ENCODE measurements at places on chromosomes 5 and 9.

DNA sequence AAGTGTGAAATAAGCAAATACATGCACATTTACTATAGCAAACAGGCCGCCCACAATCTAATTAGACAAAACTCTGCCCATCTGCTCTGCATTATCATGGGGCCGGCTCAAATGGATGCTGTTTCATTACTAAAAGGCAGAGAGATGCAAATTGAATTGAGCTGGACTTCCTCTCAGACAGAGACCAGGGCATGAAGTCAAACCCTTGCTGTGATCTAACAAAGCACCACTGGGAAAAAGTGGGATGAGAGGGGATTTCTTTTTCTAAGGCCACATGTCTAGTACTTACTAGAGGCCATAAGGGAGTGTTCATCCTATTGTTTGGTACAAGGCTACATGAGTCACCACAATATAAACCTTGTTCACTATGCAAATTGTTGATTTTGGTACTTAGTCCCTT lies 614.7 kb downstream of the ISL1 start:
- no peak for DNase-seq

DNA sequence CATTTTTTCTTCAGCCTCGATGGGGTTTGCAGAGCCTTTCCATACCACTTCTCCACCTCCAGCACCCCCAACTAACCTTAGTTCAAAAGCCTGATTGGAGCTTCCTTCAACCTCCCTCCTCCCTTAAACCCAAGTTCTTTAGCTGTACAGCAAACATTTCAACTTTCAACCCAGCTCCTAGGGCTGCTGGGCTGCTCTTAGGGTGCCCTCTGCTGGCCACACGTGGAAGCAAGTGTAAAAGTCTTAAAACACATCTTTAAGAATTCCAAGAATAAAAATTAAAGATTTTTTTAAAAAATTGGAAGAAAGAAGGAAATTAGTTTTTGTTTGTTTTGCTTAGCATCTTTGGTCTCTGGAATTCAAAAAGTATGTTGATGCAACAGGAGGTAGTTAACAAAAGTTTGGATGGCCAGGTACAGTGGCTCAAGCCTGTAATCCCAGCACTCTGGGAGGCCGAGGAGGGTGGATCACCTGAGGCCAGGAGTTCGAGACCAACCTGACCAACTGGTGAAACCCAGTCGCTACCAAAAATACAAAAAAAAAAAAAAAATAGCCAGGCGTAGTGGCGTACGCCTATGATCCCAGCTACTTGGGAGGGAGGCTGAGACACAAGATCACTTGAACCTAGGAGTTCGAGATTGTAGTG lies 15.5 kb upstream of the HSD17B3 start:
- no peak for DNase-seq

GRCh38 chr5:39121315-39121714 lies 47.1 kb upstream of the RICTOR start:
- DNase-seq: no peak

- no peak for DNase-seq
Measured at GRCh38 chr5:59222687-59223511, 640.0 kb downstream of the RAB3C start.

DNA sequence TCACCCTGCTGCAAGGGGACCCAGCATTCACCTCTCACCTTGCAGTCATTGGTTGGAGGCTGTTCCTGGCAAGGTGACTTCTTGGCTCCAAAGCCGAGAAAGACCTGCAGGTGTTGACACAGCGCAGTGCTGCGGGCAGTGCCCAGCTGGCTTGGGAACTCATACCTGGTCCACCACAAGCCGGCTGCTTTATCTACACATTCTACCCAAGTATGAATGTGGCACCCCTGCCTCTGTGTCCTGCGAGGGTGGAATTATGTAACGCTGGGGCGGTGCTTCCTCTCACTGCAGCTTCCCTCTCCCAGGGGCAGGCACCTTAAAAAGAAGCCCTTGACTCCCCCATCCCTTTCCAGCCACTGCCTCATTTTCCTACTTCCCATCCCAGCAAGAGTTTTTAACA lies 2.5 kb upstream of the ZMYND19 start:
- no peak for DNase-seq

DNA sequence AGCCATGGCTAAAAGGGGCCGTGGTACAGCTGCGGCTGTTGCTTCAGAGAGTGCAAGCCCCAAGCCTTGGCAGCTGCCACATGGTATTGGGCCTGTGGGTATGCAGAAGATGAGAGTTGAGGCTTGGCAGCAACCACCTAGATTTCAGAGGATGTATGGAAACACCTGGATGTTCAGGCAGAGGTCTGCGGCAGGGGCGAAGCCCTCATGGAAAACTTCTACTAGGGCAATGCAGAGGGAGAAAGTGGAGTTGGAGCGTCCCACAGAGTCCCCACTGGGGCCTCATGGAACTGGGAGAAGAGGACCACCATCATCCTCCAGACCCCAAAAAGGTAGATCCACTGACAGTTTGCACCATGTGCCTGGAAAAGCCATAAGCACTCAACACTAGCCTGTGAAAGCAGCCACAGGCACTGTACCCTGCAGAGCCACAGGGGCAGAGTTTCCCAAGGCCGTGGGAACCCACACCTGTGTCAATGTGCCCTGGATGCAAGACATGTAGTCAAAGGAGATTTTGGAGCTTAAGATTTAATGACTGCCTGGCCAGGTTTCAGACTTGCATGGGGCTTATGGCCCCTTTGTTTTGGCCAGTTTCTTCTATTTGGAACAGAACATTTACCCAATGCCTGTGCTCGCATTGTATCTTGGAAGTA lies 65.9 kb downstream of the DMXL1 start:
- no peak for DNase-seq

- DNase-seq: no peak
Measured at GRCh38 chr5:61640179-61641021, 308.3 kb downstream of the ZSWIM6 start.

- DNase-seq: no peak
Measured at GRCh38 chr5:135739383-135739981, 95.0 kb upstream of the SLC25A48 start.

DNA sequence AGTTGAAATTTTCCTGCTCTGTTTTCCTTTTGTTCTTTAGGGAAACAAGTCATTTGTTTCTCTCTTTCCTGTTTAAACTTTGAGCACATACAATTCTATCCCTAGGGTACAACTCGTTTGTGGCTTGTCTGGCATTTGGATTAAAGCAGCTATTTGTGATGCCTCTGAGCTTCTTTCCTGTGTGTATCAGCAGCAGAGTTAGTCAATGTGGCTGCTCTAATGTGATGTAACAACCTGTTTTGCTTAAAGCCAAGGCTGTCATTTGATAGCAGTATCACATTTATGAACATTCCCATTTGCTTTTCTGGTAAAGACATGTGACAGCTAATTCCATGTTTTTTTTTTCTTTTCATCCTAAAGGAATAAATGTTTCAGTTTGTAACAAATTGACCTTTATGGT lies 314.3 kb upstream of the CHD1 start:
- no peak for DNase-seq

DNA sequence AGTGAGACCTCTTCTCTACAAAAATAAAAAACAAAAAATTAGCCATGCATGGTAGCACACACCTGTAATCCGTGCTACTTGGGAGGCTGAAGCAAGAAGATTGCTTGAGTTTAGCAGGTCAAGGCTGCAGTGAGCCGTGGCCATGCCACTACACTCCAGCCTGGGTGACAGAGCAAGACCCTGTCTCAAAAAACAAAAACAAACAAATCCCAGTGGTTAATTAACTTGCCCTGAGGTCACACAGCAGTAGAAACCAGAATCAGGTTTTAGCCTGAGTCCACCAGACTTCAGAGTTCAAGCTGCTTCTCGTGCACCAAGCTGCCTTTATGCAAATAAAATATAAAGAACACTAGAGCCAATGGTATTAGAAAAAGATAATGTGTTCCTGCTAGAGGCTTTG lies 169.7 kb downstream of the GOLPH3 start:
- no peak for DNase-seq

DNA sequence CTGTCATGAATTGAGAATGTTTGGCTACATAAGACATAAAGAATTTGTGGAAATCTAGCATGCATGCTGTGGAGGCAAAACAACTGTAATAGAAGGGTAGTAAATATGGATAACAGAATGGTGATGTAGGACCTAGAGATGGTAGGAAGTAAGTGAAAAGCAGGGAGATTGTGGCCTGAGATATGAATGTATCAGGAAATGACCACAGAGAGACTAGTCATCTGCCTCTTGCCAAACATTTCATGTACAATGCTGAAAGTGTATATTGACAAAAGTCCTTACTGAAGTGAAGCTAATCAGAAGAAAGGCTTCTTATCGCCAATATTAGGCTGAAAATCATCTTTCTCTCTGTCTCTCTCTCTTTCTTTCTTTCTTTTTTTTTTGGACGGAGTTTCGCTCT lies 873.1 kb upstream of the CTNND2 start:
- no peak for DNase-seq

- DNase-seq: no peak
Measured at GRCh38 chr5:124748687-124749594, 2.5 kb upstream of the ZNF608 start.

GRCh38 chr5:14880688-14881087 lies 9.1 kb upstream of the ANKH start:
- no peak for DNase-seq

Measured in RWPE2 (cell line).